ENCODE measurements at places on chromosomes 13 and 19.

- peak; percentile 1 for DNase-seq
Observed at GRCh38 chr13:20658451-20659040, 45.0 kb upstream of the IL17D start.

DNA sequence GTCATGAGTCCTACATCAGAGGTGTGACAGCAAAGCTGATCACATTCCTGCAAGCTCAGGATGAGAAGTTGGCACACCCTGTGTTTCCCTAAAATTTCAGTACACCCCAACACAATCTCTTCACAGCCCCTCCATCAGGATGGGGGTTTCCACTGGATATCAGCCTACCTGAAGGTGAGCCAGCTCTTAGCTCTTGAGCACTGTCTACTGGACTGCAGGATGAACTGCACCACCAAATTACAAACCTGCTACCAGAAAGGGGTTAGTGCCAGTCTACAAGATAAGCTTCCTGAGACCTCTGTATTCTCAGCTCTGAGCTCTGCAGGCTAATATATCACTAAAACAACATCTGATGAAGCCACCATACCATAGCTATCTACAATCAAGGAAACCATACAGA lies 1616.2 kb upstream of the SPRY2 start:
- DNase-seq, result no peak

- no peak for DNase-seq
Observed at GRCh38 chr13:73608711-73609485, 525.3 kb downstream of the KLF12 start.

DNA sequence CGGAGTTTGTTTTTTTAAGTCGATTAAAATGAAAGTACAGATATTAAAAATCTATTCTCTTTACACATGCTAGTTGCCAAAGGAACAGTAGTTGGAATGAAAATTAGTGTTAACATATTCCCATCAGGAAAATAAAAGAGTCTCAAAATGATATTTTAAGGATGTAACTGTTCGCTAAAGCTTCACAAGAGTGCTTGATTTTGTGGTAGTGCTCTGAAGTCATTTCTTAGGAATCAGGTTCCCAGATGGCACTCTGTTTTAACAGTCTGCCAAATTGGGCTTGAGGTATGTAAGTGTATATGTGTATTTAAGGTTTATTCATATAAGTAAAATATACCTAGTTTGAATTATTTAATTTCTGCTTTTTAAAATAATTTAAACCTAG lies 128.8 kb downstream of the LMO7 start:
- DNase-seq, result no peak

GRCh38 chr19:37077501-37077933 lies 716 bp upstream of the ZNF420 start:
- no peak for DNase-seq

- DNase-seq, result peak; percentile 41
Observed at GRCh38 chr13:98327371-98328270, 150.6 kb upstream of the RNF113B start.

- no peak for DNase-seq
Observed at GRCh38 chr19:21607449-21607848, 102.0 kb downstream of the ZNF429 start.

GRCh38 chr13:26623125-26623524 lies 65.6 kb downstream of the WASF3 start:
- no peak for DNase-seq

DNA sequence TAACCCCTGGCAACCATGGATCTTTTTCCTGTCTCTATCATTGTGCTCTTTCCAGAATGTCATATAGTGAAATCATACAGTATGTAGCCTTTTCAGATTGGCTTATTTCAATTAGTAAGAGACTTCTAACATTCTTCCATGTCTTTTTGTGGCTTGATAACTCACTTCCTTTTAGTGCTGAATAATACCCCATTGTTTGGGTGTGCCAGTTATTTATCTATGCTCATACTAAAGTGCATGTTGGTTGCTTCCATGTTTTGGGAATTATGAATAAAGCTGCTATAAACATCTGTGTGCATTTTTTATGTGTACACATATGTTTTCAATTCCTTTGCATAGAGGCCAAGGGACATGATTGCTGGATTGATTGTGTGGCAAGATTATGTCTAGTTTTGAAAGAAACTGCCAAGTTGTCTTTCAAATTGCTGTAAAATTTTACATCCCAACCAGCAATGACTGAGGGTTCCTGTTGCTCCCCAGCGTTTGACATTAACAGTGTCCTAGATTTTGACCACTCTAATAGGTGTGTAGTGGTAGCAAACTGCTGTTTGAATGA lies 358.9 kb downstream of the ITGBL1 start:
- DNase-seq, result no peak

DNA sequence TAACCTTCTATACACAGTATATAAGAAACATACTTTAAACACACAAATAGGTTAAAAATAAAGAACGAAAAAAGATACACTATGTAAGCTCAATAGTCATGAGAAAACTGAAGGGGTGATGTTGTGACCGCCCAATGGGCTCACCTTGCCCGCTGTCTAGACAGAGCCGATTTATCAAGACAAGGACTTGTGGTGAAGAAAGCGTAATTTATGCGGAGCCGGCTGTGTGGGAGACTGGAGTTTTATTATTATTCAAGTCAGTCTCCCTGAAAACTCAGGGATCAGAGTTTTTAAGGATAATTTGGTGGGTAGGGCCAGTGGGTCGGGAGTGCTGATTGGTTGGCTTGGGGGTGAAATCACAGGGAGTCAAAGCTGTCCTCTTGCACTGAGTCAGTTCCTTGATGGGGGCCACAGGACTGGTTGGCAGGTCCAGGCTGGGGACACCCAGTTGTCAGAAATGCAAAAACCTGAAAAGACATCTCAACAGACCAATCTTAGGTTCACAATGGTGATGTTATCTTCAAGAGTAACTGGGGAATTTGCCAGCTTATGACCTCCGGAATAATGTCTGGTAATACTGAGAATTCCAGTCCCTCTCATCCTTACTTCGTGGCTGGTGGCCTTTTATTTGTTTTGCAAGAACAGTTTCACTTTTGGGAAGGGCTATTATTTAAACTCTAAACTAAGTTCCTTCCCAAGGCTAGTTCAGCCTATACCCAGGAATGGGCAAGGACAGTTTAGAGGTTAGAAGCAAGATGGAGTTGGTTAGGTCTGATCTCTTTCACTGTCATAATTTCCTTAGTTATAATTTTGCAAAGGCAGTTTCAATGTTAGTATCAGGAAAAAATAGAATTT lies 96.6 kb downstream of the UBL3 start:
- no peak for DNase-seq

GRCh38 chr19:31575846-31576335 lies 226.7 kb upstream of the TSHZ3 start:
- DNase-seq, result no peak

DNA sequence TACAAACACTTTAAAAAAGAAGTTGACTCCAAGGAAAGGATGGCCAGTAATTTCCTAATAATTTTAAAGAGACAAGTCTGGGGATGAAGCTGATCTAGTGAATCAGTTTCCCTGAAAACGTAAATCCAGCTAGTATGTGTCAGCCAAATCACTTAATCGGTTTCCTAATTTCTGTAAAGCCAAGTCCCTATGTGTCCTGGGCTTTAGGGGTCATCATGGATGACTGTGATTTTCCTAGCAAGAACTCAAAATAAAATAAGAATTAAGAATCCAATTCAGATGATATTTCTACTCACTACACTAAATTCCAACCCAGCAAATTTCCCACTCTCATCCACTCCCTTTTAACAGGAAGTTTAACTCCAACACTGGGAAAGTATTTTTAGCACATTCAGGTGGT lies 35.9 kb downstream of the ELF1 start:
- no peak for DNase-seq

GRCh38 chr13:85316506-85317025 lies 482.7 kb downstream of the SLITRK6 start:
- DNase-seq, result no peak

DNA sequence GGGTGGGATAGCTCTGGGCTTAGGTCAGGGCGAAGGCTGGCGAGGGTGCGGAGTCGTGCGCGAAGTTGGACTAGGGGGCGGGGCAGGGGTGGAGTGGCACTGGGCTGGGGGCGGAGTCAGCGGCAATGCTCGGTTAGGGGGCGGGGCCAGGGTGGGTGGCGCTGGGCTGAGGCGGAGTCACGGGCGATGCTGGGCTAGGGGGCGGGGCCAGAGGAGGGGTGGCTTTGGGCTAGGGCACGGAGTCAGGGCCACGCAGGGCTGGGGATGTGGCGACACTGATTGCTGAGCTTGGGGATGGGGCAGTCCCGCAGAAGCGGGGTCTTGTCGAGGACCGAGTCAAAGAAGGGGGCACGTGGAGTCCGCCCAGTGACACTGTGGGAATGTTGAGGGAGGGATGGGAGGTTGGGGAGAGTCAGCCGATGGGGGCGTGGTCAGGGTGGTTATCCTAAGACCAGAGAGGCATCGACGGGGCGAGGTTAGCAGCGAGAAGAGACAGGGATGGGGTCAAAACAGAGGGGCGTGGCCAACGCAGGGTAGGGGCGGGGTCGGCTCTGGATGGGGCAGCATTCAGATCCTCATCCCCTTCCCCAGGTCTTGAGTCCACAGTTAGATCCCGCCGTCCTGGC lies 8.7 kb downstream of the HOMER3 start:
- DNase-seq, result peak; percentile 39

DNA sequence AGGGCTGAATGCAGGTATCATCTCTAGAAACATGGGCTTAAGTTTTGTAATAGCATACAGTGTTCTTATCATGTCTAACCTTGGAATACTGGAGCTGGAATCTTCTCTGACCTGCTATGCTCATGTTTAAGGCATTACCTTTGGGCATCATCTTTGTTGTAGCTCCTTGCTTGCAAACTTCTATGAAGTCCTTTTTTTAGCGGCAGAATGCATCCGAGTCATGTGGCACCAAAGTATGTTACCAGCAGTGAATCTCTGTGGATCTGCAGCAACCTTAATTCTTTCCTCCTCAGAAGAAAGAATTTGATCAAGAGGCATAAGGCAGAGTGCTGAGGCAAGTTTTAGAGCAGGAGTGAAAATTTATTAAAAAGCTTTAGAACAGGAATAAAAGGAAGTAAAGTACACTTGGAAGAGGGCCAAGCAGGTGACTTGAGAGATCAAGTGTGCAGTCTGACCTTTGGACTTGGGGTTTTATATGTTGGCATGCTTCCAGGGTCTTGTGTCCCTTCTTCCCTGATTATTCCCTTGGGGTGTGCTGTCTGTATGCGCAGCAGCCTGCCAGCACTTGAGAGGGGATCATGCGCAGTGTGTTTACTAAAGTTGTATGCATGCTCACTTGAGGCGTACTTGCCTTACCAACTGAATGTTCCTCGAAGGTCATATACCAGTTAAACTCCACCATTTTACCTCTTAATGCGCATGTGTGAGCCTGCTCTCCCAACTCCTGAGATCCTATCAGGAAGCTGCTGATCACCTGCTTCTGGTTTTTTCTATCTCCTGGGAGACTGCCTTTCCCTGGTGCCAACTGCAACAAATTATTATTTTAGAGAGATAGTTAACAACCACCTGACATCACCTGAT lies 115.5 kb downstream of the LACC1 start:
- no peak for DNase-seq

GRCh38 chr19:56839652-56840450 lies 675 bp downstream of the PEG3 start:
- no peak for DNase-seq

DNA sequence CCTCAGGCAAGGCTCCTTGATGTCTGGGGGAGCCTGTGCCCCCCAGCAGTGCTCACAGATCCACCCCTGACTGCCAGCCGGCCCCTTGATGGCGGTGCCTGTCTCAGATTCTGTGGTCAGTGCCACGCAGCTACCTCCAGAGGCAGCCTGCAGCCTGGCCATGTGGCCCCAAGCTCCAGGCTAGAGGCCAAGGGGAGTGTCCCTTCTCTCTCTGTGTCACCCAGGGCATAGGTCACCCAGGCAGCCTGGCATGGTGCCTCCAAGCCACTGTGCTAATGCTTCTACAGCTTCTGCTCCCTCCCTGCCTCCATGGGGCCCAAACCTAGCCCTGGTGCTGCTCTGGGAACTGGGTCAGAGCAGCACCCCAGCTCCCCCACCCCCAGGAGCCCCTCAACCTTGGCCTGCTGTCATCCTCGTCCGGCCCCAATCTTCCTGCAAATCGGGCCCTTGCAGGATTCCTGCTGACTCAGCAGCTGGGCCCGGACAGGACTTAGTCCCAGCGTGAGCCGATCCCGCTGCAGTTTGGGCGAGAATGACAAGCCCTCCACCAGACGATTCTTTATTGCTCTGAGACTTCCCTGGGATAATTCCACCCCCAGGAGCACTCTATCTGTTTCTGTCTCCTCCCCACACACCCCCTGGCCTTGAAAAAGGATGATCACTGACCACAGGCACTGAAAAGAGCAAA lies 2.8 kb upstream of the ARL11 start:
- DNase-seq, result peak; percentile 9

GRCh38 chr13:24927810-24928404 lies 163.9 kb downstream of the RNF17 start:
- no peak for DNase-seq

- DNase-seq, result no peak
Observed at GRCh38 chr13:20222553-20222952, 9.6 kb downstream of the GJB6 start.

DNA sequence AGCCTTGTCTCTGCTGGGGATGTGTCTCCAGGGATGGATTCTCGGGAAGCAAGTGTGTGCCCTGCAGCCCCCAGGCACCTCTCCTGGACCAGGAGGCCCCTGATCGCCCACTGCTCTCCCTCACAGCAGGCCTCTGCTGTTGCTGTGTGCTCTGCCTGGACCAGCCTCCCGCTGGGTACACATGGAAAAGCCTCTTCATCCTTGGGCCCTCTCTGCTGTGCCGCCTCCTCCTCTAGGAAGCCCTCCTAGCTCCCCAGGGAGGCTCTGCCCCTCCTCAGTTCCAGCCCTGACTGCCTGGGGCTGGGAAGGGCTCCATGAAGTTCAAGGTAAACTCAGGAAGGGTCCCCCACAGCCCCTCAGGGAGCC lies 12.0 kb downstream of the NDUFA11 start:
- DNase-seq, result no peak

DNA sequence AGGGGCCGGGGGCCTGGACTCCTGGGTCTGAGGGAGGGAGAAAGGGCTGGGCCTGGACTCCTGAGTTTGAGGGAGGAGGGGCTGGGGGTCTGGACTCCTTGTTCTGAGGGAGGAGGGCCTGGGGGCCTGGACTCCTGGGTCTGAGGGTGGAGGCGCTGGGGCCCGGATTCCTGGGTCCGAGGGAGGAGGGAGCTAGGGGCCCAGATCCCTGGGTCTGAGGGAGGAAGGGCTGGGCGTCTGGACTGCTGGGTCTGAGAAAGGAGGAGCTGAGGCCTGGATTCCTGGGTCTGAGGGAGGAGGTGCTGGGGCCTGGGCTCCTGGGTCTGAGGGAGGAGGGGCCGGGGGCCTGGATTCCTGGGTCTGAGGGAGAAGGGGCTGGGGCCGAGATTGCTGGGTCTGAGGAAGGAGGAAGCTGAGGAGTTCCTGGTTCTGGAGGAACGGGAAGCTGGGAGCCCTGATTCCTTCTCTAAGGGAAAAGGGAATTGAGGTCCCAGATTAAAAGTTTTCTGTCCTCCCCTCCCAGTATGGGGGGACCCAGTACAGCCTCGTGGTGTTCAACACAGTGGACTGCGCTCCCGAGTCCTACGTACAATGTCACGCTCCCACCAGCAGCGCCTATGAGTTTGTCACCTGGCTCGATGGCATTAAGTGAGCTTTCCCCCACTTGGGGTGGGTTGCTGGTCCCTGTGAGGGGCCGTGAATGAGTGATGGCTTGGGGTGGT lies 721 bp downstream of the MED25 start:
- no peak for DNase-seq

- no peak for DNase-seq
Observed at GRCh38 chr19:19719798-19720197, 13.1 kb downstream of the ZNF14 start.

GRCh38 chr19:55406826-55407549 lies 600 bp downstream of the UBE2S start:
- DNase-seq, result no peak

Measured in MCF 10A (cell line).